ENCODE measurements at places on chromosomes 12 and 14.
A peak's percentile ranks its signal among the peaks of the same experiment; 100 is the strongest.

DNA sequence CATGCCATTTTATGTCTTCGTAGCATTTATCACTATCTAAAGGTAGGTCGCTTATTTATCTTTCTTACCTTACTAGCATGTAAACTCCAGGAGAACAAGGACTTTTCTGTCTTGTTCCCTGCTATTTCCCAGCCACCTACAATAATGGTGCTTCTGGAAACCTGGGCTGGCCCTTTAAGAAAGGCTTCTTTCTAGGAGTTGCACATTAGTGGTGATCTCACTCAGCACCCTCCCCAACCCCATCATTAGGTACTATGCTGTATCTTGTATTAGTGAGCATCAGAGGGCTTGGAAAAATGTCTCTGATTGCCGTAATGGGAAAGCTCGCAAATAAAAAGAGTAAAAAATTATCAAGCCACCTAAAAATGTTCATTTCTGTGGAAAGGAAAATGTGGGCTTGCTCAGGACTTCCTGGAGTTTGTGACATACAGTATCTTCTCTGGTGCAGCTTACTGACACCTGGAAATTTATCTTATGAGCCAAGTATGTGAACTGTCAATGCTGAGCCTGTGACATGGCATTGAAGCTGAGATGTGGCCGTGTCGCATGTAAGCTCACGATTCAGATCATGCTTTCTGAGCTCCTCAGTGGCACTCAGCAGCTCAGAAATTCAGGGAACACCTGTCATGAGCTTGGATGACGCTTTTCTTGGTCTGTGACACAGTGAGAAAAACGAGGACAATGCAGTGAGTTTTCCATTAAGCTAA lies 12.4 kb downstream of the CCDC92 start:
- DNase-seq, result no peak

DNA sequence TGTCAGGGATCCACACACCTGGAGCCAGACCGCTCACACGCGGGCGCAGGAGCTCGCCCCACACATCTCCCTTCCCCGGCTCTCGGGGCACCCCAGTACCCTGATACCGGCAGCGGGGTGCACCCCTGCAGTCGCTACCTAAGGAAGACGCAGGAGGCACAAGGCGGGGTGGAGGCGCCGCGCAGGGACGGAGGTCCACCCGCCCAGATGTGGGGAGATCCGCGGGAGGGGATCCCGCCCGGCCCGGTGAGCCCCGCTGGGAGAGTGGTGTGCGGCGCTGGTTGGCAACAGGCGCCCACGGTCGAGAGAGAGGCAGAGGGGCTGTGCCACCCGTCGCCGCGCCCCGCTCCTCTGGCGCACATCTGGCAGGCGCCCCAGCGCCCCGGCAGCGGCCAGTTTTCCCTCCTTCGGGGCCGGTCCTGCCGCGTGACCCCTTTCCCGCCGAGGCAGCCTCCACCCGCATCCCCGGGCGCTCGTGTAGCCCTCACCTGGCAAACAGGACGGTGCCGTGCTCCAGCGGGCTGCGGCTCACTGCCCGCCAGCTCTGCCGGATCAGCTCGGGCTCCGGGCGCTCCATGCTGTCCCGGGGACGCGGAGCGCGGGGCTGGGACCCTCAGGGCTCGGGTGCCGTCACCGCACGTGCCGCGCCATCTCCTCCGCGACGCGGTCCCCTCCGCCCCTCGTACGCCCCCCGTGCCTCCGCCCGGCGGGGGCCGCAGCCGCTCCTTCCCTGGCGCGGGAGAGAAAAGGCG lies 469 bp downstream of the NGB start:
- no peak for DNase-seq

DNA sequence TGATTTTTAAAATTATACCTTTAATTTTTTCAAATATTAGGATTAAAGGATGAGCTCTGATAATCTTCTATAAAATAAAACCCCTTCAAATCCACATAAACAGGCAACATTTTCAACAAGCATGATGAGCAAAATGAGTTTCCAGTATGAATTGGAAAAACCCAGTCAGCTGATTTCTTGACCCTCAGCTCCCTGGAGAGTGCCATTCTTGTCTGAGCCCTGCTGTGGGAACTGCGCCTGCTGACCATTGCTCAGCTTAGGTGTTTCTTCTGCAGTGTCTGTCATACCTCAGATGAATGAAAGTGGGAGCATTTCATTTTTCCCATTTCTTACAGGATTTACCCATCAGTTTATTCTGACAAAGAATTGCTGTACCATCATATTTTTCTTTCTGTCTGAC lies 27.6 kb downstream of the MAPKAPK5 start:
- no peak for DNase-seq

DNA sequence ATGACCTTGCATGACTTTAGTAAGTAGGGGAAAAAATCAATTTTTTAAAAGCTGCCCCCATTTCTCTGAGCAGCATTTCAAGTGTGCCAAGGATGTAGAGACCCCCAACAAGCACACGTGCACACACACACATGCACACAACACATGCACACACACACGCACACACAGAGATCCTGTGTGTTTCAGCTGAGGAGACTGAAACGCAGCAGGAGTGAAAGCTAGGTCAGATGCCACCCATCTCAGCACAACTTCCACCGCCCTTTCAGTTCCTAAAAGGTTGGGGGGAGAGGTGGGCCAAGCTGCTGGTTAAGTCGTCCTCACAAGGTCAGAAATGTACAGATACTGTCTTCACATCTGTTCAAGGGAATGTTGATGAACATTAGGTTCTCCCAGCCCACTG lies 13.9 kb downstream of the MYL2 start:
- DNase-seq, result no peak

- peak; percentile 29 for DNase-seq
These were observed 20.0 kb downstream of the MAP3K9 start for GRCh38 chr14:70789361-70789760.

GRCh38 chr12:51868821-51869495 lies 18.9 kb upstream of the ANKRD33 start:
- peak; percentile 38 for DNase-seq

DNA sequence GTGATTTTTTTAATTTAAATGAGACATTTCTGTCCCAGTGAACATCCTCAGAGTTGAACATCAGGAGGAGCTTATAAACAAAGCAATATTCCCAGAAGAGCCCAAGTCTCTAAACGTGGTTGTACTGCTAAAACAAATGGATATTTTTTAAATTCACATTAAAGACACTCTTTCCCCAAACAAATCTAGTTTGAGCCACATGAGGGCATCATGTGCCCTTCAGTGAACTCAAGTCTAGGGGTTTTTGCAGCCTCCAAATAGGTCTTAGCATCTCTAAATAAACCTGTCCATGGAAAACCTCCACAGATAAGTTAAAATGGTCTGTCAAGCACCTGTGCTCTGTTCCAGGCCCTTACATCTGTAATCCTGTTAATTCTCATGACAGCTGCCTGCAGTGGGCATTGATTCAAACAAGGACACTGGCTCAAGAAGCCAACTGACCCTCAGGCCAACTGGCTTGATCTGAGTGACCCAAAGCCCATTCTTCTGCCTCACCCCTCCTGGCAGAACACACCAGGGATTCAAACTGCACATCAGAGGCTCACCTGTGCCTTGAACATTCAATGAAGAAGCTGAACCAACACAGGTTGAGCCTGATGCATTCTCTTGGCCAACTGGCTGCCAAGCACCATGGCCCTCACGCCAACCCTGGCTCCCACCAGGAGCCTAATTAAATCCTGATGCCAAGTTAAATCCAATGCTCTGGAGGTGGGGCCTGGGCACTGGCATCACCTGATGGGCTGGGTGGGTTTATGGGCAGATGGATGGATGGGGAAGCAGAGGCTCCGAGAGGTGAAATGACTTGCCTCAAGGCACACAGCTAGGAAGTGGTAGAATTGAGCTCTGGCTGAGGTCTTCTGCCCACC lies 8.6 kb downstream of the ISCU start:
- DNase-seq, result peak; percentile 51

DNA sequence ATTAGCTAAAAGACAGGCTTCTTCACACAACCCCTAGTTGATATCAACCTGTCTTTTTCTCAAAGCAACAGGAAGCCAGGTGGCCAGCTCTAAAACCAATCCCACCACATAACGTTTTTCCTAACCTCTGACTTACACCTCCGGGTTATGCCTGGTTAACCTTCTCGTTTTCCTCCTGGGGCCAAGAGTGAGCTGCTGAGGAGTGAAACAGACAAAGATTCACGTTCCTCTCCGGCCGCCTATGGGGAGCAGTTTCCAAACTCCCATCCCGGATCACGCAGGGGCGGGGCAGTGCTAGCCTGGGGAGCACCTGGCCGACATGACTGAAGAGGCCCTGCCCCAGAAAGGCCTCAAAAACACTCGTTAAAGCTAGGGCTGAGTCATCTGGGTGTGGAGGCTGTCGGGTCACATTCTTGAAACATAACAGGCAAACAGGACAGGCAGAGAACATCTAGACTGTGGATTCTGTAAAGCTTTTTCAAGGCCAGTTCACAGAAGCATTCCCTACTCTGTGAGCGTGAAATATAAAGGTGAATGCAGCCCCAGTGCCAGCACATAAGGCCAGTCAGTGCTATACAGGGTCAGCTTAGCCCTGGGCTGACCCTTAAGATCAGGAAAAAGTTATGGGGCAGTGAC lies 25.9 kb upstream of the LGALS3 start:
- peak; percentile 82 for DNase-seq

DNA sequence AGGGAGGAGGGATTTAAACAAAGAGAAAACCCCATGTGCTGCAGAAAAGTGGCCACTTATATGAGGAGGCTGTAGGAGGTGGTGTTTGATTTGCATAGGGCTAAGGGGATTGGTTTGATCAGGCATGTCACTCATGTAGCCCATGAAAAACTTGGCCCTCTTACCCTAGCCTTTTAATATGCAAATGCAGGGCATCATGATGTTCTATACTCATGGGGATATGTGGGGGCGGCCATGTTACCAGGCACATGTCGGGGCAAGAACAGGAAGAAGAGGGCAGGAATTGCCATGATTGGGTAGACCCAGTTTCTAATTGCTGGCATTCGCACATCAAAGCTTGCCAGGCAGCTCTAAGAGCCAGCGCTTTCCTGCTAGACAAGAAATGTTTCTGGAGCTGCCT lies 28.8 kb downstream of the KLRK1 start:
- no peak for DNase-seq

DNA sequence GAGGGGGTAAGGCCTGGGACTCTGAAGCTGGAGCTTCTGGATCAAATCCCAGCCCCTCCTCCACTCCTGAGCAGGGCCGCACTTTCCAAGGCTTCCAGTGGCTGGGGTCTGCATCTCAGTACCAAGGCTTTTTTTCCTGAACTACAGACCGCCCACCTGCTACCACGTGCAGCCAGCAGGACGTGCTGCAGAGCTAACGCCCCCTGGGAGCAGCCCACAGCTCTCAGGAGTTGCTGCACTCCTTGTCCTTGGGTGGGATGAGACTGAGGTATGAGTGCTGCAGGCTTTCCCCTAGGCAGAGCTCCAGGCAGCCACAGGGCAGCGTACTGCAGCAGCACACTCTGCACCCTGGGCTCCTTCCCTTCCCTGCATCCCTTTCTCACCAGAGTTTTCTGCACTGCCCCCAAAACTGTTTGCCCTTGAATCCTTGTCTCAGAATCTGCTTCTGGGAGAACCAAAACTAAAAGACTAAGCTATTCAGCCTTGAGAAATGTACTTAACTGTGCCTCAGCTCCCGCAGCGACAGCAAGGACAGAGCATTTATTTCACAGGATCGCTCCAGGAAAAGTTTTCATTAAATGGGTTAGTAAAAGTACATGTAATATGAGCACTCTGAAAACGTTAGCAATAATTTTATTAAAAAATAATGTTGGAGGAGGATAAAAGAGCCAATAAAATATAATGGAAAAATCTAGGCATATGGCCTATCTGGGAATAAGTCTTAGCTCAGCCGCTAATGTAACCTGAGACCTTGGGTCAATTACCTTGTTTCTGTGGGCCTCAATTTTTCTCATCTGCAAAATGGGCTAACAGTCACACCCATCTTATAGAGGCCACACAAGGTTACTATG lies 25.5 kb downstream of the RBM19 start:
- no peak for DNase-seq

DNA sequence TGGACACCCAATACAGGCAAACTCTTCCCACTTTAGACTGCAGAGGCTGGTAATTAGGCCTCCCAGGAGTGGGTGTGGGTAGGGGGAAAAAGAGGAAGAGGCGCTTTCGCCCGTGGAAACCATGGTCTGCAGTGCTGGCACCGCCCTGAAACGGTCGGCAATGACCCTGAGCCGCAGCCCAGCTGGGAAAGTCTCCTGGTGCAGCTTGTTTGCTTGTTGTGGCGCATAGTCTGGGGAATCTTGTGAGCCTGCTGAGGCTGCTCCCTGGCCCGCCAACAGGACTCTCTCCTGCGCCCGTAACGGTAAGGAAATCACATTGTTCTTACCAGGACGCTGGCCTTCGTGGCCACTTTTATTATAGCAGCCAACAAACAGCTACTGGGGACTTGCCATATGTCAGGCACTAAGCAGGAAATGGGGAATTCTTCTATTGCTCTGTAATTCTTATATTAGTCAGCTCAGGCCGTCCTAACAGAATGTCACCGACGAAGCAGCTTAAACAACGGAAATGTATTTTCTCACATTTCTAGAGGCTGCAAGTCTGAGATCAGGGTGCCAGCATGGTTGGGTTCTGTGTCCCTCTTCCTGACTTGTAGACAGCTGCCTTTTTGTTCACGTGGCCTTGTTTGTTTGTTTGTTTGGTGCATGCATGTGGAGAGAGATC lies 52.5 kb upstream of the RIN3 start:
- peak; percentile 74 for DNase-seq

- DNase-seq, result no peak
These were observed 291.7 kb downstream of the C12orf75 start for GRCh38 chr12:105622220-105622619.

DNA sequence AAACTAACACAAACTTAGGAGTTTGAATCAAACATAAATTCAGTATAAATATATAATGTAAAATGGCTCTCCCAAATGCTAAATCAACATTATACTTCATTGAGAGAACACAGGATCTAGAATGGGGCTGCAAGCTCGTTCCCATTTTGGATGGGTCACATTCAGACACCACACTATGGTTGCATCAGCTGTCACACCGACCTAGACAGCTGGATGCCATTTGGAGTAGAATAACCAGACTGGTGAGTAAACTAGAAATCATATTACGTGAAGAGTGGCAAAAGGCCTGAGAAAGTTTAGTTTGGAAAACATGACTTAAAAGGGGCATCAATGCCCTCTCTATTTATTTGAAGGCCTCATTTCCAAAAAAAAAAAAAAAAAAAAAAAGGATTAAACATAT lies 430.4 kb downstream of the NPAS3 start:
- DNase-seq, result no peak

DNA sequence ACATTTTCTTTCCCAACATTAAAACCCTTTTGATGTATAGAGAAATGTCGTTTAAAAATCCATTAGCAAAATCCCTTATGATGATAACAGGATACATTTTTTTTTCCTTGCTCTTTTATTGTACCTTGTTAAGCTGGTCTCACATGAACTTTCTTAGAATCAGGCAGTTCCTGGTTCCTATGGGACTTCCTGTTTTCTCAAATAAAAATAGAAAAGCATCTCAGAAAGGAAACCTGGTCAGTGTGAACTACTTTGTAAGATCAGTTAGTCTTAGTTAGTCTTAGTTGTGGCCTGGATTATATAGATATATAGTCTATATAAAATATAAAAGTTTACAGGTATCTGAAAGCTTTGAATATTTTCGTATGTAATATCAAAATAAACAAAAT lies 40.3 kb downstream of the LEMD3 start:
- DNase-seq, result no peak

All from AG08395 (cell line).